GM03348 (cell line): ENCODE measurements at places on chromosomes 1 and 21.
A peak's percentile ranks its signal among the peaks of the same experiment; 100 is the strongest.

GRCh38 chr1:45952072-45952471 is 148.7 kb downstream of the MAST2 start:
- no peak for DNase-seq

DNA sequence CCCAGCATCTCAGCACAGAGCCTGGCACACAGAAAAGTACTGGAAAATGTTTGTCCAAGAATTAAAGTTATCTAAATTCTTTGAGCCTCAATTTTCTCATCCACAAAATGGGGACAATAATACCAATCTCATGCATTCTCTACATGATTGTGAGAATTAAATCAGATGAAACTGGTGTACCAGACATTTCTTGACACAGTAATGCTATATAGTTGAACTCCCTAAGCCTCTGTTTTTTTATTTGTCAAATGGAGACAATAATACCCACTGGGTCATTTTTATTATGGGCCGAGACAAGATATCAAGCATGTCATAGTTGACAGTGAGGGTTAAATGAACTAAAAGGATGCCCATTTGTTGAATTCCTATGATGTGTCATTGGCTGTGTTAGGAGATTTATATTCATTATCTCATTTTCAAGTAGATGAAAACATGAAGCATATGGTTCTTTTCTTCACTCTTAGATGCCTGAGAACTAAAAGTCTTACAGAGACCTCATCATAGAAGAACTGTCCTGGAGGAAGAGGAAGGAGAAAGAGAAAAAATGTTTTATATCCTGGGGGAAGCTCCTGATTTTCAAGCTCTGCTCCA is 17.5 kb upstream of the OTUD3 start:
- DNase-seq = no peak

DNA sequence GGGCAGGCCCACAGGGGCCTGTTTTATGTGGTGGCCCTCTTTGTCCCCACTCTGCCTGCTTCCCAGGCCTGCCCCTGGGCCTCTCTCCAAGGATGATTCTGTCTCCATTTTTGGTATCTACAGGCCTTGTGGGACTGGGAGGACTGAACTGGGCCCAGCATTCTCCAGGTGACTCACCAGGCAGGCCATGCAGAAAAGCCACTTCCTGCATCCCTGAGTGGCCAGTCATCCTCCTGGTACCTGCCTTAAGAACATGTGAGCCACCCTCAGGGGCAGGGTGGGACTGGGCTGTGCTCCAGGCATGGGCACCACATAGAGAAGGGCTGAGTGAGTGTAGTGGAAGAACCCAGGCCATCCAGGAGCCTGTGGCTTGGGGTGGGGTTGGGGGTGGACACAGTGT is 20.0 kb upstream of the BCAR3 start:
- peak; percentile 94 for DNase-seq

DNA sequence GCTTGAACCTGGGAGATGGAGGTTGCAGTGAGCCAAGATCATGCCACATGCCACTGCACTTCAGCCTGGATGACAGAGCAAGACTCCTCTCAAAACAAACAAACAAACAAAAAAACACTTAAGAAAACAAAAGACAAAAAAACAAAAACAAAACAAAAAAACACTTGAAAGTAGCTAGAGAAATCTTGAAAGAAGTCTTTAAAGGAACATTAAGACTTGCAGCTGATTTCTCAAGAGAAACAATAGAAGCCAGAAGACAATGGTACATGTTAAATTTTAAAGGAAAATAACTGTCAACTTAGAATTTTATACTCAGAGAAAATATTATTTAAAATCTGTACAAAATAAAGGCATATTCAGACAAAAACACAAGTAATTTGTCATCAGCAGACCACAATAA is 71.3 kb downstream of the HLX start:
- DNase-seq = no peak

DNA sequence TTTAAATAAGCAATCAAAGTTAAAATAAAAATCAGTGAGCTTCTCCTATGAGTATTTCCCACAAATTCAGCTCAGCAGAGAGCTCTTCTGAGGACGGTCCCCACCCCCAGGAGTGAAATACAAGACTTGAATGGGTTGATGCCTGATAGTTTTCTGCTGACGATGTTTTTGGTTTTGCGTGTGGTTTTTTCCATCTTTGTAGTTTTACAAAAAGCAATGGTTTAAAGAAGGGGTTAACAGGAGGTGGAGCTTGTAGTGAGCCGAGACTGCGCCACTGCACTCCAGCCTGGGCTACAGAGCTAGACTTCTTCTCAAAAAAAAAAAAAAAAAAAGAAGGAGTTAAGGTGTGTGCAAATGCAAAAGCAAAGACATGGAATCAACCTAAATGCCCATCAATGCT is 171.7 kb upstream of the COA6 start:
- DNase-seq = no peak

DNA sequence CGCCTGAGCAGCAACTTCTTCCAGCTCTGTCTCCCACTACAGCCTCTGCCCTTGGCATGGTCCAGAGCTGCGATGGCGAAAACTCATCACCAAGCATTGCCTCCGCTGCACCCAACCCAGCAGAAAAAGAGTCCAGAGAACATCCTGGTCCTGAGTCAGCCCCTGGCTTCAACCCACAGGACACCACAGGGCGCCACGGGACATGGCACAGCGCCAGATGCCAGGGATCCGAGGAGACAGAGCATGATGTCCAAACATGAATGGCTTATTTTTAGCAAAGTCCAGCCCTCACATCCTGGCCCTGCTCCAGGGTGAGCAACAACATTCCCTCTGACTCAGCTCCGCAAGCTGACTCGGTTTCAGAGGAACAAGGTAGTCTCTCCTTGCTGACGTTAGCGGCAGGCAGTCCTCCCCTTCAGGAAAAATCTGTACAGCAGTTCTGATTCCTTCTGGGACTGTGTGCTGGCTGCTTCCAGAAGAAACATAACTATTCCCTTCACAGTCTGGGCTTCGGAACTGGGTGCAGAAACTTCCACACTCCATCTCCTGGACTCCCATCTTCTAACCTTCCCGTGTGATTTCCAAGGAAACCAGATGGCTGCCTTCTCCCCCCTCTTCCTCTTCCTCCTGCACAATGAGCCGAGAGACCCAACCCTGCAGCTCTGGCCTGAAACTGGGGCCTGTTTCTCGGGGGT is 131.3 kb downstream of the TOMM20 start:
- DNase-seq = peak; percentile 83

DNA sequence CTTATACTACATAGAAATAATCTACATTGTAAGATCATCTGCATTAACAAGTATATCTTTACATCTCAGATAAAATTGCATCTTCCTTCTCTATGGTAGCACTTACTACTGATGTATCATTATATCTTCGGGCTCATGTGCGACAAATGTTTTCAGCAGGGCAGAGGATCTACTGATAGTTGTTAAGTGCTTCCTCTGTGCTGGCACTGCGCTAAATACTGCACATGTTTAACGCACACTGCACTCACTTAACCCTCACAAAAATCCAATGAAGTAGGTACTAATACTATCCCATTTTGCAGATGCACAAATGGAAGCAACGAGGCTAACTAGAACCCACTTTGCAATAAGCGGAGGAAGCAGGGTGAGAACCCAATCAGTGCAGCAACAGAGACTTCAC is 75.6 kb upstream of the USP25 start:
- DNase-seq = no peak

GRCh38 chr1:25744140-25744581 is 55.8 kb upstream of the SELENON start:
- DNase-seq = peak; percentile 88

- DNase-seq = peak; percentile 23
These were observed 85.5 kb downstream of the SYT2 start for GRCh38 chr1:202624781-202625108.

DNA sequence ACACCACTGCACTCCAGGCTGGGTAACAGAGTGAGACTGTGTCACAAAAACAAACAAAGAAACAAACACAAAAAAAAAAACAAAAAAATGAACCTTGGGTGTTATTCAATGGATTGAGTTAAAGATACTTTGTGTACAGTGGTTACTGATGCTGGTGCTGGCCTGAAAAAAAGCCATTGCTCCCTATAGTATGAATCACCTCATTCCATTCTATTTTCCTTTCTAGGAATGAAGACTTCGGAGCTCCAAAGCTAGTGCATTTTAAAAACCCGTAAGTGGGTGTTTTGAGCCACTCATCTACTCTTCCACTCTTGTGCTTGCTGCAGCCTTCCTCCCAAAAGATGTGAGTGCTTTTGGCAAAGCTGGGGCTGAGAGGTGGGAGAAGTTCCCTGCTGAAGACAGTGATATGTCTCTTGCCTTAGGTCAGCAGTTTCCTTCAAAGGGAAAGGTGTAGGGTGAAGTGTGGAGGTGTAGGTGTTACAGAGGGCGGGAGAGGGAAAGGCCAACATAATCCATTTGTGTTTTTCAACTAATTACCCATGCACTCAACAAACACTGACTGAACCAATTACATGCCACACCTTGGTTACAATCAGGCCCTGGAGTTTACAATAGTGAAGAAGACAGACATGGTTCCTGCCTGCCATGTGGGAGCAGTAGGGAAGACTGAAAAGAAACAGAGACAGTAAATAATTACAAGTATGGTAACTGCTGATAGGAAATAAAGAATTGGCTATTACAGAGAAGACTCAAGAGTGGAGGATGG is 55.0 kb upstream of the SERBP1 start:
- no peak for DNase-seq

- DNase-seq = peak; percentile 55
These were observed 182.6 kb upstream of the KCNK2 start for GRCh38 chr1:214899908-214900460.

DNA sequence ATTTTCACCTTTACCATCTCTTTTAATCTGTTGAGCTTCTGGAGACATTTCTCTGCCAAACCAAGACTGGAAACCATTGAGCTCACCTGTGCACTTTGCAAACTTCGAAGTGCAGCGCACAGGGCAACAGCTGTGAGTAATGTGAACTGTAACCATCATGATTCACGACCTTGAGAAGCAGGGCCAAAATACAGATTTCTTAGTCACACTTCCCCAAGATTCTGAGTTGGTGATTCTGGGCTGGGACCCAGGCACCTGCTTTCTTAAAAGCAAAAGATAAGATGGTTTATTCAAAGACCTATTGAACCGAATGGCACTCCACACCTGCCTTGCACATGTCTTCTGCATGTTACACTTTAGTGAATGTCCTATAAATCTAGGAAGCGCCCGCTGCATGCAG is 10.2 kb downstream of the AGTRAP start:
- no peak for DNase-seq

GRCh38 chr1:118993700-118994026 is 5.5 kb upstream of the TBX15 start:
- no peak for DNase-seq

GRCh38 chr1:100597061-100597741 is 59.3 kb downstream of the GPR88 start:
- peak; percentile 65 for DNase-seq

DNA sequence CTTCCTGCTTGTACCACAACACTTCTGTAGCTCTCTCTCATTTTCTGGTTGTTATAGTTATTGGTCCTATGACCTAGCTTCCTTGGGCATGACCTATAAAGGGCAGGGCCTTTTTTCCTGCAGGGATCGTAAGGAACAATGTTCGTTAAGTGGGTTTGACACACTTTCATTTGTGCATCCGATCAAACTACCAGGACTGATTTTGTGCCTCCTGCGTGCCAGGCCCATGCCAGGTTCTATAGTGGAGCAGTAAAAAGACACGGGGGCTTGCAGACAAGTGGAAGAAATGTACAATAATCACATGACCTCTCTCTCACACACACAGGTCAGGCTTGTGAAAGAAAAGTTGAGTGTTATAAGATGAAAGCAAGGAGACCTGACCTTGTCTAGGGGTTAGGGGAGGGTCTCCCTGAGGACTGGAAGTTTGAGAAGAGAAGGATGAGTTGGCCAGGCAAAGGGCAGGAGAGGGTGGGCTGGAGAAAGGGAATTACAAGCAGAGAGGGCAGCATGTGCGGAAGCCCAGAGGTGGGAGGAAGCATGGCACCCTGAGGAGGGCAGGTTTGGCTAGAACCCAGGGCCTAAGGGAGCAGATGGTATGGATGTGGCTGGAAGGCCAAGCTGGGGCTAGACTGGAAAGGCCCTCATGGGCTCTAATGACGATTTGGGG is 145.4 kb downstream of the GRIK3 start:
- DNase-seq = no peak

DNA sequence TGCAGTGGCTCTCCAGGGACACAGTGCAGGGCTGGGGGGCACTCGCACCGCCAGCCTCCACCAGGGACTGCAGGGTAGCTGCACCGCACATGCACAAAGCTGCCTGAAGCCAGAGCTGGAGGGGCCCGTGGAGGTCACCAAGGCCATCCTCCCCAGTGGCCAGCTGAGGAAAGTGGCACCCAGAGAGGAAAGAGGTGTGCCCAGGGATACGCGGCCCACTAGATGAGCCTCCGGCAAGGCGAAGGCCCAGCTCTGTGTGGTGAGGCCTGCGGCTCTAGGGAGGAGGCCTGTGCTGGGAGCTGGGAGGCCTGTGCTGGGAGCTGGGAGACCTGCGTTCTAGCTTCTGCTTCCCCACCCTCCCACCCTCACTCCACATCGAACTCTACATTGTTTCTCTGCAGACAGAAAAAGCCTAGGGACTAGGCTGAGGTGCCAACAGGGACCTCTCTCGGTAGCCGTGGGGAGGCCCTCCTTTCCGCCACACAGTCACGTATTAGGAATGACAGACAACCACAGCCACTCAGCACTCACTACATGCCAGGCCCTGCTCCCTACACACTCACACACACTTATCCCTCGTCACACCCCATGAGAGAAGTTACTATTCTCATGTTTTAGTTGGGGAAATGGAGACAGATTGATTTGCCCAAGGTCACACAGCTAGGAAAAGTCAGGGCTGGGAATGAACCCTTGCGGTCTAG is 921 bp upstream of the ASCL5 start:
- no peak for DNase-seq

DNA sequence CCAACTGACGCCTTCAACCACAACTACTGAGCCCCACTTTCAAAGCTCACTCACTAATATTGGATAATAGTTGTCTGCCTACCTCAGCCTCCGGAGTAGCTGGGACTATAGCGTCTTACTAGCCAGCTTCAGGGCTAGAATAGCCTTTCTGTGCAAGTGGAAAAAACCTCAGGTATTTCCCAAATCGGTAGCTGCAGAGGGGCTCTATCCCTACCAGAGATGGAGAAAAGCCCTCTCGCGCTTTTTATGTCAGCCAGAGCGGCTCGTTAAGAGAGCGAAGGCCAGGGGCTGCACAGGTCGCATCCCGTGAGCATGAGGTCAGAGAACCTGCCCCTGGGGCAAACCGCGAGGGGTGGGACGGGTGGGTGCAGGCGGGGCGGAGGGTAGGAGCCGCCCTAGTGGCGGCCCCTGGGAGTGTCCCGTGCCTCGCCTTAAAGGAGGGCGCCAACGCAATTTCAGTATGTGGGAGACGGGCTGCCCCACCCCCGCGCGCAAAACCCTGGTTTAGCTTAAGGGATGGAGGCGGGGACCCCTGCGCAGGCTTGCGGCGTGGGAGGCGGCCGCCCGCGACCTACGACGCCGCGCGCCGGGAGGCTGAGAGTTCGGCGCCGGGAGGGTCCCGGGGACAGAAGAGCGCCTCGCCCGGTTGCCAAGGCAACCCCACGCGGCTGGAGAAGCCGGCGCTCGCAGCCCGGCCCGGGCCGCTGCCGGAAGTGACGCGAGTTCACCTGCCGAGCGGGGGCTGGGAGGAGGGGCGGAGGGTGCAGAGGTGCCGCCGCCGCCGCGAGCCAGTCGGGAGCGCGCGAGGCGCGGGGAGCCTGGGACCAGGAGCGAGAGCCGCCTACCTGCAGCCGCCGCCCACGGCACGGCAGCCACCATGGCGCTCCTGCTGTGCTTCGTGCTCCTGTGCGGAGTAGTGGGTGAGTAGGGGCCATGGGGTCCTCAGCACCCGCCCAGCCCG is at the start of gene CXADR:
Gene CXADR, plus strand, starts transcription at position 791 of the 961 bp plus-strand sequence. Its CDS starts 87 bp downstream, at position 878.
- peak; percentile 60 for DNase-seq
